ENCODE measurements at places on chromosomes 13 and 19. TPM values are rescaled to one million over a fixed set of nuclear protein-coding genes. Genes with fewer than 3 reads are reported as not detected.

Gene ELANE
- total RNA-seq: not detected

Gene RNF225
- total RNA-seq: 2.0 TPM

DNA sequence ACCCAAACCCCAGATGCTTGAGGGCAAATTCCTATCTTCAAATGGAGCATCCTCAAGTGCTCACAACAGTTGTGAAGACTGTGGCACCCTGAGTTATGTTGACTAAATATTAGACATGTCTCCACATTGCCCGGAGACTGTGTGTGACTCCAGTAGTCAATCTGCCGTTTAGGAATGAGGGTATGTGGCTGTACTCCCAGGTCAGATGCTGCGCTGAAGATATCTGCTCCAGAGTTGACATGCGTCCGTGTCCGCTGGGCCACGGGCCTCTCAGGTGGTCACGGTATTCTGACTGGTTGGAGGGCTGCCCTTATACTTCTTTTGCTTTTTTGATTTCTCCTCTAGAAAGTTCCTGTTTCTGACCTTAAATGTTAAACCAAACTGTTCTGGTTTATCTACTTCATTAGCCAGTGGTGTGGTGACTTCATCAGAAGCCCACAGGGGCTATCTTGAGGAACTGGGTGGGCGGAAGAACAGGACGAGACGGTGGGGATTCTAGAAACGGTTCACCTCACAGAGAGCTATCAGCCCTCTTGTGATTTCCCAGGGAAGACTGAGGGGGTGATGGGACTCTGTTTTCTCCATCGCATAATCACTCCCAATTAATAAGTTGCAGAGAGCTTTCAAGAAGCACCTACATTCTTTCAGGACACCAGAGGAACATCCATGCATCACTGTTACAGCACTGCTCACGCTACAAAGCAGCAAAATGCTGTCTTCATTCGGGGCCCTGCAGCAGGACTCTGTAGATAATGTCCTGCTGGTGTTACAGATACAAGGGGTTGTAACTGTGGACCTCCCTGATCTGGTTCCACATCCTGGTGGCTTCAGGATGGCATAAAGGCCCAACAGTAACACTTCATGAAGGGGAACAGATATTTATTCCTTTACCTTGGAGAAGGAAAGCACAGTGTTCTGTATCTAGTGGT is 1.3 kb upstream of the LCP1 start:
- no peak for DNase-seq

DNA sequence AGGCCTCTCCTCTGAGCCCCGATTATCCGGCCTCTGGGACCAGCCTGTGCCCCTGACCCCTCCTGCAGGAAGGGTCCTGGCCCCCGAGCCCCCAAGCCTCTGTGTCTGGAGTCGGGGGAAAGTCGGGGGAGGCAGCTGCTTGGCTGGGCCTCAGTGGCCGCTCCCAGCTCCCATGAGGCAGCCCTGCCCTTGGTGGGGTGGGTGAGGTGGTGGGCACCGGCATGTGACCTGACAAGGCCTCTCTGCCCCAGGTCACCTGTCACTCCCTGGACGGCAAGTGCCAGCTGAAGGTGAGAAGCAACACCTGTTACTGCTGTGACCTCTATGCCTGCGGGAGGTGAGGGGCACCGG is 41.5 kb downstream of the TMEM255B start:
- no peak for DNase-seq

DNA sequence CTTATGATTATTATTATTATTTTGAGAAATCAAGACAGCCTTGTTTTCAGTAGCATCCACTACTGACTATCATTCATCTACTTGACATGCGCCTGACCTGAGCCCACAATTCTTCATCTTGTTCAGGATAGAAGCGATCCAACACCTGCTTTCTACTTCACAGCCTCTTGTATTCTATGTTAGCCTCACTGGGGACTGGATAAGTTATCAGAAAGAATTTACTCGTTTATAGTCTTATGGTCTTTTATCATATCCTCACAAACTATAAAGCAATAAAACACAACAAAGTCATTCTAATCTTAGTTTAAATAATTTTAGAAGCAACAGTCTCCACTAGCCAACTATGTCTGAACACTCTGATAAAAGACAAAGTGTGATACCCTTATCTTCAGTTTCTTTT is 436.0 kb upstream of the ARGLU1 start:
- no peak for DNase-seq

- no peak for DNase-seq
These were observed 747.2 kb downstream of the DIAPH3 start for GRCh38 chr13:59416561-59416960.

- no peak for DNase-seq
These were observed 25.5 kb upstream of the EPHX3 start for GRCh38 chr19:15257782-15258181.

DNA sequence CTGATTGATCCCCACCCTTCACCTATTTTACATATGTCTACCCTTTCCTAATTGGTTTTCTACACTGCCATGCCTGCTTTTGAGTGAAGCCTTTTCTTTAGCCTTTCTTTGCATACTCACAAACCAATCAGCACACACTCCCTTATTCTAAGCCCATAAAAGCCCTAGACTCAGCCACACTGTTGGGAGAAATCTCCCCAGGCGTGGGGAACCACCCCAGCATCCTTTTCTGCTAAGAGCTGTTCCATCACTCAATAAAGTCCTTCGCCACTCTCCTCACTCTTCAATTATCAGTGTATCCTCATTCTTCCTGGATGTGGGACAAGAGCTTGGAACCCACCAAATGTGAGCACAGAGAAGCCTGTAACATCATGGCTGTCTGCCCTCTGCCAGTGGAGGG is 343.6 kb downstream of the SLITRK1 start:
- no peak for DNase-seq
